ENCODE measurements at places on chromosomes 5 and 9.
A peak's percentile ranks its signal among the peaks of the same experiment; 100 is the strongest.

DNA sequence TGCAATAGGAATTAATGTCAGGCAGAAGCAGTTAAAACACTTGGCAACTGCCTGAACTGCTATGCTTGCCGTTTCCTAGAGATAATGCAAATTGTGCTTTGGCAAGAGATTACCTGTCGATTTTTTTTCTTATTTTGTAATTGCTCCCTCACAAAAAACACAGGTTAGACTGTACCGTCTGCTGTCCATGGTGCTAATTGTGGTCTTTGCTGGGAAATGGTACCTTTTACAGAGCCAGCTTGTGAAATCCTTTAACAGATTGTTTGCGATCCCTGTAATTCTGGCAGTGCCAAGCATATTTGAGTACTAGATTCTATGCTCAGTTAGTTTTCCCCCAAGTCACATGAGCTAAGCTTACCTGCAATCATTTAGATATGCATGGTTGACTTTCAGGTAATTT, 2125.8 kb upstream of the WWC1 start:
- no peak for DNase-seq

DNA sequence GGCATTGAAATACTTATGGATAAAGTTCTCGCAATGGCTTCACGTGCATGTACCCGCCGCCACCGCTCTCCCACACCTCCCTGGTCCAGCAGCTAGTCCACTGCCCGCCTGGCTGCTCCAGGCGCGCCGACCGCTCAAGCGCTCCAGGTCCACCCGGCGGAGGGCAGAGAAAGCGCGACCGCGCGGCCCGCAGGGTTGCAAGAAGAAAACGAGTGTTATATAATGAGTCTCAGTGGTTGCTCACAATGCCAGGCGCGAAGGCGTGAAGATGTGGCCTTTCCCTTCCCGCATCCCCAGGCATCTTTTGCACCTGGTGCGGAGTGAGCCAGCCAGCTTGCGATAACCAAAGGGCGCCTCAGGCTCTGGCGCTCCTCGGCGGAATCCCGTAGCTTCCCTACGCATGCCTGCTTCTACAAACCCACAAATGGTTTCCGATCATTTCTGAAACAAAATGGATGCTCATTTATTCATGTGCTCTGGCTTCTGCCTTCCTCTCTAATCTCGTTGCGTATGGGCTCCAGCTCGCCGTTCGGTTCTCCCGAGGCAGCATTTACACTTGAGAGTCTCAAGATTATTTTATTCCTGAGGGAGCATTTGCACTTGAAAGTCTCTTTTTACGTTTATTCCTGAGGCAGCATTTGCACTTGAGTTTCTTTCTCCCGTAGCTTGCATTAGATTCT, 25.7 kb downstream of the CDKN2A start:
- DNase-seq: no peak

DNA sequence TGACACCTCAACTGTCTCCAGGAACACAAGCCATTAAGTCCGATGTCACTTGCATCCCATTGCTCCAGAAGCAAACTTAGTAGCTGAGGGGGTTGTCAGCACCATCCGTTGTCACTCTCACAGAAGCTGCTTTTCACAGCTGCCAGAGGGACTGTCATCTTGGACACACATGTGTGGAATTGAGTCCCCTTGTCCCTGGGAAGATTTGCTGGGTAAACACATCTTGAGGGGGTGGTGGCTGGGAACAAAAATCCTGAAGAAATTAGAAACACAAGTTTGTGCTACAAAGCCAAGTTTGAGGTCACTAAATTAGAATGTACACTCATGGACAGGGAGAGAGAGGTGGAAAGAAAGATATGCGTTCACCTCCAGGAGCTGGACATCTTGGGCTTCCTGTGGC, 55.2 kb upstream of the ADRA1B start:
- no peak for DNase-seq

- no peak for DNase-seq
Measured at GRCh38 chr9:135939351-135940265, 21.6 kb downstream of the UBAC1 start.

GRCh38 chr5:142152384-142152732, 43.8 kb downstream of the NDFIP1 start:
- DNase-seq: no peak

DNA sequence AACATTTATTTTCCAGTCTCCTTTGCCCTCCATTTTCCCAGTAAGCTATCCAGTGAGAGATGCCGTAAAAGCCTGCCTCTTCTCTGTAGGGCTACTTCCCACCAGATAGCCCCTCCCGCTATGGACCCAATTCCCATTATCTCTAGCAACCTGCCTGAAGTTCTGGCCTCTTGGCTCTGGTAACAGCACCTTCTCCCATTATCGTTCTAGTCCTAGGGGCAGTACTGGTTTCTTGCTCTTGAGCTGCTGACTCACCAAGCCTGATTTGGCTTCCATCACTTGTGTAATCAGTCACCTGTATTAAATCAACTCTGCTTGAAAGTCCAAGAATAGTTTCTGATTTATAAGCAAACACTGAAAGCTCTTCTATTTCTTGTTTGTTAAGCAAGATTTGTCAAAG, 42.8 kb upstream of the PARP8 start:
- DNase-seq: no peak

DNA sequence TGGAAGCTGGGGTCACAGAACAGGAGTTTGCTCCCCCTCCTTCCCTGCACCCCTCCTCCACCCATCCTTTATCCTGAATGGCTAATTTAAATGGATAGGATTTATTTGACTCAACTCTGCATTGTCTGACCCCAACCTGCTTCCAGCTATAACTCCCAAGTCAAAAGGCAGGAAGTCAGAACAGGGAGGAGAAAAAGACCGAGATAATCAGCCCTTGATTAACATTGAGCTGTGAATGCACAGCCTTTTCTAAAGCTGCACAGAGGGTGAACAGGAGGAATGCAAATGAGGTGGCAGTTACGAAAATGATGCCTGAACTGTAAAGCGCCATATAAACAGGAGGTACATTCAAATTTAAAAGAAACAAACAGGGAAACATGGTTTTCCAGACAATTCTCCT, 152.8 kb downstream of the SPOCK1 start:
- DNase-seq: no peak

DNA sequence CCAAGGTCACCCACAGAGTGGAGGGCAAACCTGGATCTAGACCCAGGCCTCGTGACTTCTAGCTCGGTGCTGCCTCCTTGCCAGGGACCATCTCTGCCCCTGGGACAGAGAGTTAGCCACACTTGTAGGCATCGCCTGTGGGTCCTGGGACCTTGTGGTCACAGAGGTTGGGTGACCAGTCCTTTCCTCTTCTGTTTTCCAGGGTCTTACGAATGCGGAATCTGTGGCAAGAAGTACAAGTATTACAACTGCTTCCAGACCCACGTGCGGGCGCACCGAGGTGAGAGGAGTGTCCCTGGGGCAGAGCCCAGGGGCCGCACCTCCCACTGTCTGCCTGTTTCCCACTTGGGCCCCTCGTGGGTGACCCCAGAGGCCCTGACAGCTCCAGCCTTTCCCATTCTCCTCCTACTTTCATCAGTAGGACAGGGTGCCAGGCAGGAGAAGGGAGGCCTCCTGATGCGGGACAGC, 76.3 kb downstream of the AMBP start:
- no peak for DNase-seq

GRCh38 chr5:157447201-157447637, 12.8 kb upstream of the NIPAL4 start:
- no peak for DNase-seq

DNA sequence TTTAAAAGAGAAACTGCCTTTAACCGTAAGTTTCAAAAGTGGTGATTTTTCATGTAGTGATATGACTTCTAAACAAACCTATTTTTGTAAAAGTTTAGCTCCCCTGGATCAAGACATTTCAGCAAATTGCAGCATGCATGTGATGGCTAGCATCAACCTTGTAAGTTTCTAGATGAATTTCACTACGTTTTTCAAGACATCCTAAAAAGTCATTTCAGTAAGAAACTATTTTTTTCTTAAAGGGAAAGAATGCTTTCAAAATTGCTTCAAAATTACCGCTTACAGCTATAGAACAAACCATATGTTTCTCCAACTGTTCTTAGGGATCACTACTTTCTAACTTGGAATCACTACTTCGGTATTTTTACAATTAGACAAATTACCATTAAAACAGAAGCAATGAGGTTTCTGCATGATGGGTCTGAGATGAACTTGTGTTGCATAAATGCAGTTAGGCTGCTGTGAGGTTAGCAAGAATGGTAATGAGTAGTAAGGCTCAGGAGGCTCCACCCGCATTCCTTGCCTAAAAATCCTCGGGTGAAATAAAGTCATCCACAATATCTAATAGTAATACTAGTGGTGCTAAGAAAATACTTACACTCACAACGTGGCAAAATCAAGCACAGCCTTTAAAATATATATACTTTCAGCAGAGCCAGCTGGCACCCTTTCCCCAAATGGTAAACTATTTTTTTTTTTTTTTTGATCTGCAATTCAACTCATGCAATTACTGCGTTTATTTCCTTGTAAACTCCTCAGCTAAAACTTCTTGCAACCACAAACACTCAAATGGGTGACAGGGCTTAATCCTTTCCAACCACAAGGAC, 53.8 kb downstream of the CDC14B start:
- DNase-seq: no peak

GRCh38 chr9:69993110-69993509, 50.5 kb upstream of the MAMDC2 start:
- DNase-seq: no peak

DNA sequence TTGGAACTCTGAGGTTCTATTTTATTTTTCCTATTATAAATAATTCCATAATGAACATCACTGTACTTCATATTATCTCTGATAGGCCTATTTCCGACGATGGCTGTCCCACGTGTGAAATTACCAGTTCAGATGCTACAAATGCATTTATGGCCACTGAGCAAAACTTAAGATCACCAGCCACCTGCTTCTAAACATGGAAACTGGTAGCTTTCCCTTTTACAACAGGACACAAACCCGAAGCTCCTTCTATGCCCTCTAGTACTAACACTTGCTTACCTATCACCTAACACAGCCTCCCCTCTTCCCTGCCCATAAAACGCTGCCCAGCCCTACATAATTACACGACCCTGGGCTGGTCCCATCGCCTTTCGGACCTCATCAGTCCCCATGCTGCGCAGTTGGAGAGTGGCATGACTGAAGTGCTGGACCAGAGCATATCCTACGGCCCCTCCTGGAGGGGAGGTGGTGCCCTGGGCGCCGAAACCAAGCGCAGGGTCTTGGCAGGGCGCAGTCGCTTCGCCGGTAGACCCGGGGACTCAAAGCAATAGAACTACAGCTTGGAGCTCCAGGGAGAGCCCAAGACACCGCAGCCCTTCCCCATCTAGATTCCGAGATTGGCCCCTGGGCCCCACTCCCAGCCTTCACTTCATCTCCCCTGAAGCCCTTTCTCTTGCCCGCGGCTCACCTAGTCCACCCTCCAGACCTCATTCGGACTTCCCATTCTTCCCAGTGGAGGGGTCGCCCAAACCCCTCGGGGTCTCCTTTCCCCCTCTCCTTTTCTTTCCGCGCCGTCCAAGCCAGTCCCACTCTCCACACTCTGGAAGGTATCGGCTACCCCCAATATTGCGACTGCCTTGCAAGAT, 1.0 kb upstream of the SAP30L start:
- no peak for DNase-seq

- no peak for DNase-seq
Measured at GRCh38 chr5:15864536-15865215, 314.9 kb downstream of the MARCHF11 start.

GRCh38 chr9:124128568-124129166, 117.1 kb downstream of the LHX2 start:
- DNase-seq: no peak

- no peak for DNase-seq
Measured at GRCh38 chr9:81980568-81980967, 8.0 kb upstream of the SPATA31D1 start.

GRCh38 chr5:173456751-173457171, 128.5 kb upstream of the STC2 start:
- DNase-seq: no peak

DNA sequence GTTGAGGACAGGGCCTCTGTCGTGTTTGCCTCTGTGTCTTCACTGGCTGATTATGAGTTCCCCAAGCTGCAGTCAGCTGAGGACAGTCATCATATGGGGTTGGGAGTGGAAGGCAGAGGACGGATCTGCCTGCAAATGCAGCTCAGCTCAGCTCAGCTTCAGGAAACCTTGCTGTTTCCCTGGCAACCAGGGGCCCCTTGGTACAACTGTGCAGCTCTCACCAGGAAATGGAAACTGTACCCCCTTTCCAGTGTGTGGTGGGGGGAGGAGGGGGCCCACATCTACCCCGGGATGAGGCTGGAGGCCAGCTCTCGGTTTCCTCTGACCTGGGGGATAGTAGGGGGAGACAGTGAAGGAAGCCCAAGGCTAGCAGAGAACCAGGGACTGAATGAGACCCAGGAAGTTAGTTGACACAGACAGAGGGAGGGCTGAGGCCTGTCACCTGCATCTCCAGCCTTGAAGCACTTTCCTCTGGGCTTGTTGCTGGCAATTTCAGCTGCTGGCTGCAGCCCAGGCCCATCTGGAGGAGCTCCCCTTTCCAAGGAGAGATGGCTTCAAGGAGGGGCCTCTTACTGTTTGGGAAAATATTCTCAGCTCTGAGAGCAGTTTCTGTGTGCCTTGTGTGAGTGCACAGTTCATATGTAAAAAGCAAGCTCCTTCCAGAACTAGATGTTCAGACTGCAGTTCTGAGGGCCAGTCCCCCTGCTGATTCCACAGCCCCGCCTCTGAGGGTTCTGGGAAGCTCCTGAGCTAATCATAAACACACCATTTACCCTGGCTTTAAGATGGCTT, 6.9 kb downstream of the ANXA6 start:
- peak; percentile 35 for DNase-seq

GRCh38 chr5:176810081-176810597, at the start of gene UNC5A:
TSS of gene UNC5A (plus strand) at chr5:176810559. CDS start at chr5:176810751, 192 bp downstream.
- peak; percentile 34 for DNase-seq

- DNase-seq: no peak
Measured at GRCh38 chr5:68283766-68284165, 68.2 kb downstream of the PIK3R1 start.

DNA sequence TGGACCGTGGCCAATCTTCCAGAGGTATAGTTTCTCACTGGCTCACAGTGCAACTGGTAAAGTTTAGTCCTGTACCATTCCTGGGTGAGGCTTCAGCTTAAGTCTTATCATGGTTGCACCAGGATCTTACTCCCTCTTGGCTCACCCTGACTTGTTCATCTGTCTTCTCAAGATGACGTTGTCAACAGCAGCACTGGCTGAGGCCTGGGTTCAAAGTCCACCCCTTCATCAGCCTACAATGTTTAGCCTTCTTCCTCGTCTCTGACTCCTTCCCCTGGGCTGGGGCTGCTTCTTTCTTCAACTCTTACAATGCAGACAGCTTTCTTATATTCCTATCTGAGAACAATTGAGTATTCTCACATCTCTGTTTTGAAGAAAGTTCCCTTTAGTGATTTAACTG, 311.1 kb upstream of the CLINT1 start:
- no peak for DNase-seq

DNA sequence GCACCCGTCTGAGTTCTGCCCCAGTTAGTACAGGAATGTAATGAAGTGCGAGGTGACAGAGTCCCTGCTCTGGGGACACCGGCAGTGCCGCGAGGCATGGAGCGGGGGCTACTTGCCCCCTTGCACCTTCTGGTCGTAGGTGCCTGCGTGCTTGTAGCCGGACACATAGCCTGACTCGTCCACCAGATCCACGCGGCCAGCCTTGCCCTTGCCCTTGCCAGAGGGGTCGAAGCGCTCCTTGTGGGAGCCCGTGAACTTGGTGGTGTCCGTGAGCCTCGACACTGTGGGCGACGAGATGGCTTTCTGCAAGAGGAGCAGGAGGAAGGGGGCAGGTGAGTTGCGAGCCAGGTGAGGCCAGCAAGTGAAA, 28.2 kb downstream of the TPPP start:
- DNase-seq: no peak
